RPMI7951 (cell line): ENCODE measurements at places on chromosomes 11 and 22. TPM values are rescaled to one million over a fixed set of nuclear protein-coding genes. Genes with fewer than 3 reads are reported as not detected.

The KCNJ5 gene
- total RNA-seq = under 0.01 TPM in 1 of 2 replicates, not detected in the other

The CST6 gene
- total RNA-seq = 0.60 and 1.5 TPM in 2 replicates

The C22orf42 gene
- total RNA-seq = not detected in 2 replicates

DNA sequence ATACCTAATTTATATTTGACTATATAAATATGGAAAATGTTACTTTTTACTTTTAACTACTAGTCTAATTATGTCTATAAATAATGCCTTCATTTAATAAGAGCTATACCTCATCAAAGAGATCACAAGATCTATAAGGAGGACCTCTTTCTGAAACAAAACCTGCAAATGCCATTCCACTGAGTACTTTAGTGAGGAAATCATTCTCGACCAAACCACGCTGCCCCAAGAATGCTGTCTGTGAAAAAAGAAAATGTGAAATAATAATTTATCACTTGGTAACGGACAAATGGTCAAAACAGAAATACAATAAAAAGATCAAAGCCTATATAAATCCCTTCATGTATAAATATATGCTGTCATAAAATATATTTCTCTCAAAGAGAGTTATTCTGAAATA is 301.7 kb downstream of the SBF2 start:
- no peak for DNase-seq

DNA sequence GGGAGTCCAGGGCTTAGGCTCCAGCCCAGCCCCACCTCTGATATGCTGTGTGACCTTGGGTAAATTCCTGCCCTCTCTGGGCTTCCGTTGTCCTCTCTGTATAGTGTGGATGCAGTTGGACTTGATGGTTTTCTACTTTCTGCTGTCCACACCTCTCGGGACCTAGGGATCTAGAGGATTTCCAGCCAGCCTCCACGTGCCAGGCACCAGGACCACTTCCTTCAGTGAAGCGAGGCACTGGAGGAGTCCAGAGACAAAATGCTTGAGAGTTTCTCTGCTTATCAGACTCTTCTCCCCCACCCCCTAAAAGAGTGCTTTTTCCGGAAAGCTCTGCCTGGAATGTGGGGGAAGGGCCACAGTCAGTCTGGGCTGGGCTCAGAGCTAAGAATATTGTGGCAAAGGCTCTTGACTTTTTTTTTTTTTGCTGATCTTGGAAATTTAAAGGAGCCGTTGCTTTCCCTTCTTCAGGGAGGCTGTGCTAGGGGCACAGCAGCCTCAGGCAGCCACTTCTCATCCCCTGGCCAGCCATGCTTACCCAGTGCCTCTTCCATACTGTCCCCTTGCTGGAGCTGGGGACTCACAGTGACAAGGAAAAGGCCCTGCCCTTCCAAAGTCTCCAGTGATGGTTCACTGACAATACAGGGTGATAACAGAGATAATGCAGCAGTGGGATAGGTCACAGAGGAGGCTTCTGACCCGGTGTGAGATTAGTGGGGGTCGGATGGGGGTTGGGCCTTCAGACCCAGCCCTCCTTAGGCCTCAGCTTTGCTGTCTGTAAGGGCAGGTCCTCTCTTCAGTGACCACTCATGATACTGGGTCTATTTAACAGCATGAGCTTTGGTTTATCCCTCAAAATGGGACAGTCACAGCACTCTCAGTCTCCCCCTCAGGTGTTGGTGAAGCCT is 2.9 kb upstream of the SERPINH1 start:
- DNase-seq = peak; percentile 73

GRCh38 chr11:61152816-61153592 is 8.2 kb downstream of the VPS37C start:
- DNase-seq = peak; percentile 75

GRCh38 chr11:115659061-115659963 is 155.1 kb upstream of the CADM1 start:
- peak; percentile 55 for DNase-seq

- no peak for DNase-seq
These were observed 840.1 kb downstream of the JRKL start for GRCh38 chr11:97229936-97230335.

DNA sequence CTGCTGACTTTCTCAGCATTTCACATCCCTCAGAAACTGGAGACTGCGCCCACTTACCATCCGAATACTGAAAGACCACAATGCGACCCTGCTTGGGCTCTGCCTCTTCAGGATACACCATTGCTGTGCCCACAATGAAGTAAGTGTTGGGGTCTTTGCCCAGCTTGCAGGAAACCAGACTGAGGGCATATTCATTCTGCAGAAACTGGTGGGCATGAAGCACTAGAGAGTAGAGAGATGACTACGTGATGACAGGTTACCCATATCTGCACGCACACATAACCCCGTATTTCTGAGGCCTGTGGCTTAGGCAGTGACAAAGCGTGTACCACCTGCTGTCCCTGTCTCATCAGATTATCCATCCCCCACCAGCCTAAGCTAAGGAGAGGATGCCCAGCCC is 14.6 kb upstream of the VWCE start:
- DNase-seq = no peak

DNA sequence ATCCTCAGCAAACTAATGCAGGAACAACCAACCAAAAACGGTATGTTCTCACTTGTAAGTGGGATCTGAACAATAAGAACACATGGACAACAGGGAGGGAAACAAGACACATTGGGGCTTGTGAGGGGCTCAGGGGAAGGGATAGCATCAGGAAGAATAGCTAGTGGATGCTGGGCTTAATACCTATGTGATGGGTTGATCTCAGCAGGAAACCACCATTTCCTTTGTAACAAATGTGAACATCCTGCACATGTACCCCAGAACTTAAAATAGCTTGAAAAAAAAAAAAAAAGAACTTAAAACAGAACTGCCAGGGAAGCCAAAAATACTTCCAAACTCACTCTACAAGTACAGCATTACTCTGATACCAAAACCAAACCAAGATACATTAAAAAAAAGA is 33.8 kb downstream of the CASP4 start:
- DNase-seq = no peak
